ENCODE measurements at places on chromosomes 3 and 15.

- no peaks in the 10 kb centered on the region for H3K36me3 ChIP-seq
- no peaks in the 10 kb centered on the region for H3K4me1 ChIP-seq
- DNase-seq = no peak
- no peak overlapping the region for H3K27ac ChIP-seq
- no peak overlapping the region for H3K4me3 ChIP-seq
Measured at GRCh38 chr3:175422744-175423143, 563.6 kb downstream of the NAALADL2 start.

DNA sequence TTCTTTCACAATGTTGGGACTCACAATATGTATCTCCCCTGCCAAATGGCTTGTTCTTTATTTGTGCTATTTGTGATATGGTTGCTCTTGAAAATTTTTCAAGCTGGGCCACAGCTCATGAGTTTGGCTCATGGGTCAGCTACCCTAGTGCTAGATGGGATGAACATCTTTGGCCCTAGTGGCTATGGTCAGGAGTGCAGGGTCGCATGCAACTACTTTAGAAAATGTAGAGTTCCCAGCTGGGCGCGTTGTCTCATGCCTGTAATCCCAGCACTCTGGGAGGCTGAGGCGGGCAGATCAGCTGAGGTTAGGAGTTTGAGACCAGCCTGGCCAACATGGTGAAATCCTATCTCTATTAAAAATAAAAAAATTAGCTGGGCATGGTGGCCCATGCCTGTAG lies 55.8 kb downstream of the POLR2M start:
- H3K36me3 ChIP-seq = no peaks in the 10 kb centered on the region
- no peak for DNase-seq
- H3K4me1 ChIP-seq = peaks cover 2% of the 10 kb centered on the region
- H3K27me3 ChIP-seq = no peaks in the 10 kb centered on the region
- H3K4me3 ChIP-seq = no peak overlapping the region
- no peak overlapping the region for H3K27ac ChIP-seq

DNA sequence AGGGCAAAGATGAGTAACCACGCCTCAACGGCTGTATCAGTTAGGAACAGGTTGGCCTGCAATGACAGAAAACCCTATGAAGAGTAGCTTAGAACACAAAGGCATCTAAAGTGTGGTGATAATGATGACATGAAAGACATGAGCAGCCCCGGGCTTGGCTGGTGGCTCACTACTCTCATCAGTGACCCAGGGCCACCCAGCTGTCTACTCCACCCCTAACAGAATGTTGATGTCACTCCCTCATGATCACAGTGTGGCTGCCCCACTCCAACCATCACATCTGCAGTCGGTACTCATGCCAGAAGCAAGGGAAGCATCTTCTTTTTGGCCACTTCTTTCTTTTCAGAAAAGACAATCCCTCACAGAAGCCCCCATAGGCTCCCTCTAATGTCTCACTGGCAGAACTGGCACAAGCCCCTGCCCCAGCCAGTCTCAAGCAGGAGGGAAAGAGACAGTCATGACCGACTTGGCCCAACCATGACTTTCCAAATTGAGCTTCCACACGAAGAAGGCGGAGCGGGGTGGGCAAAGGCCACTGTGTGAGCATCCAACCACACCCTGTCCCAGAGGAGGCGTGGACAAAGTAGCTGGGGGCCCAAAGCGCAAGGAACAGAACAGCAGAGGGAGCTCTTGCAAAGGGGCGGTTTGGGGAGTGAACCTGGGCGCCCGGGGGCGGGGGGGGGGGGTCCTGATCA lies 72.0 kb upstream of the IQSEC1 start:
- peaks cover 2% of the 10 kb centered on the region for H3K36me3 ChIP-seq
- no peak overlapping the region for H3K4me3 ChIP-seq
- DNase-seq = no peak
- H3K4me1 ChIP-seq = peaks cover 6% of the 10 kb centered on the region

- no peak overlapping the region for H3K4me3 ChIP-seq
- H3K4me1 ChIP-seq = peaks cover 13% of the 10 kb centered on the region
- no peaks in the 10 kb centered on the region for H3K27me3 ChIP-seq
- H3K36me3 ChIP-seq = peaks cover 6% of the 10 kb centered on the region
- H3K27ac ChIP-seq = no peak overlapping the region
Measured at GRCh38 chr3:23550402-23550801, 255.4 kb upstream of the UBE2E1 start.

GRCh38 chr3:62046326-62046725 lies 327.0 kb downstream of the FEZF2 start:
- DNase-seq = no peak
- H3K36me3 ChIP-seq = no peaks in the 10 kb centered on the region
- H3K4me1 ChIP-seq = no peaks in the 10 kb centered on the region
- H3K27ac ChIP-seq = no peak overlapping the region
- H3K27me3 ChIP-seq = no peaks in the 10 kb centered on the region
- no peak overlapping the region for H3K4me3 ChIP-seq

DNA sequence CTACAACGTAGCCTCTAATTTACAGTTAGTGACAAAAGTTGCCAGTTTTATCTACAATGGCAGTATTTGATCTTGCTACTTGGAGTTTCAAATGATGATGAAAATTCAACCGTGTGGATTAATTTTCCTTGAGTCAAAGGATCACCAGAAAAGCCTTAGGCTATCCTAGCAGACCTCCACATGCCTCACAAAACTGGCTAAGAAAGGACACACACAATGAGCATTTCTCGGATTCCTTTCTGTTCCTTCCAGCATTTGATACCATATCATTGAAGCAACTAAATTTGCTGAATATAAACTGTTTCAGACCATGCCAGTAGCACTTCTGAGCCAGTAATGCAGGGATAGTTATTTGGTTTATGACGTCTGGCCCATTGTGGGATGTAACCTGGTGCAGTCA lies 587.4 kb upstream of the MDFIC2 start:
- no peaks in the 10 kb centered on the region for H3K4me1 ChIP-seq
- no peak overlapping the region for H3K27ac ChIP-seq
- no peak for DNase-seq
- no peak overlapping the region for H3K4me3 ChIP-seq
- no peaks in the 10 kb centered on the region for H3K36me3 ChIP-seq

DNA sequence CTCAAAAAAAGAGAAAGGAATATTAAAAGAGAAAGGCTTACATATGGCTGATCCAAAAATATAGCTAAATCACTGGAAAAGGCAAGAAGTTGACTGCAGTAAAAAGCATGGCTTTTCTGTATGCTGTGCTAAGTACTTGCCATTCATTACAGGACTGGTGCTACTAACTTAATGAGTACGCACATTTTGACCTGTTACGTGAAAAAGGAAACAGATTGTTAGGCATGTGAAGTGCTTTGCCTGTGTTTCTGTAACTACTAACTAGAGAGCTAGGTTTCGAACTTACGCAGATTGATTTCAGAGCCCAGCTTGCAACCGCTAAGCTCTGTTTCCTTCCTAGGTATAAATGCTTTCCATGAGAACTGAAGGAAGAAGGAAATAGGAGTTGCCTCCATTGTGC lies 2.8 kb downstream of the TRNT1 start:
- DNase-seq = no peak
- no peaks in the 10 kb centered on the region for H3K27me3 ChIP-seq
- H3K27ac ChIP-seq = no peak overlapping the region
- peaks cover 29% of the 10 kb centered on the region for H3K36me3 ChIP-seq
- peaks cover 21% of the 10 kb centered on the region for H3K4me1 ChIP-seq
- no peak overlapping the region for H3K4me3 ChIP-seq

- peaks cover 36% of the 10 kb centered on the region for H3K36me3 ChIP-seq
- H3K4me3 ChIP-seq = no peak overlapping the region
- H3K27ac ChIP-seq = no peak overlapping the region
- peaks cover 5% of the 10 kb centered on the region for H3K4me1 ChIP-seq
Measured at GRCh38 chr15:57183614-57184344, 192.5 kb upstream of the CGNL1 start.

GRCh38 chr15:43975326-43975725 lies 148.5 kb downstream of the WDR76 start:
- H3K27ac ChIP-seq = no peak overlapping the region
- no peak for DNase-seq
- peaks cover 3% of the 10 kb centered on the region for H3K36me3 ChIP-seq
- peaks cover 11% of the 10 kb centered on the region for H3K4me1 ChIP-seq

GRCh38 chr3:187545366-187545765 lies 124.8 kb downstream of the SST start:
- no peak overlapping the region for H3K27ac ChIP-seq
- no peaks in the 10 kb centered on the region for H3K36me3 ChIP-seq
- peaks cover 30% of the 10 kb centered on the region for H3K27me3 ChIP-seq

GRCh38 chr15:50189633-50190032 lies 7.6 kb downstream of the SLC27A2 start:
- H3K27ac ChIP-seq = no peak overlapping the region
- peaks cover 34% of the 10 kb centered on the region for H3K4me1 ChIP-seq
- peaks cover 6% of the 10 kb centered on the region for H3K36me3 ChIP-seq
- no peak overlapping the region for H3K4me3 ChIP-seq
- DNase-seq = no peak

DNA sequence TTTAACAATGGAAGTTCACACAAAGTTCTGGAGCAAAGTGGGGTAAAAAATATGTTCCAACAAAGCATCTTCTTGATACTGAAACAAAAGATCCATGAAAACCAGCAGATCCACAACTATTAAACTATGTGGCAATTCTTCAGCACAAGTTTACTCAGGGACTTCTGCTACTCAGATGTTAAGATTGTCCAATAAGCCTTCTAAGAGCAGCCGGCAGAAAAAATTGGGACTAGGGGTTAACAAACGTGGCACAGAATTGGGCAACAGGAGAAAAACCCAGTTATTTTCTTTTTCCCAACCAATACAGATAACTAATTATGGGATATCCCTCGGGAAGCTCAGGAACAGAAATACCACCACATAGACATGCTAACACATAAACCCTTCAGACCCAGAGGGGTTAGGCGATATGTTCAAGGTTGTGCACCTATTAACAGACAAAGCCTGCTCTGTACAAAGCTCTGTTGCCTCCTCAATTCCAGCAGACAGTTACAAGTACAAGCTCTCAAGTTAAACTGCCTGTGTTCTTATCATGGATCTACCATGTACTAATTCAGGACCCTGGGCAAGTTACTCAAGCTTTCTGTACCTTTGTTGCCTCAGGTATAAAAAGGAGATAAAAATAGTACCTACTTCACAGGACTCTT lies 6.8 kb downstream of the SSR3 start:
- no peak for DNase-seq
- H3K36me3 ChIP-seq = peaks cover 50% of the 10 kb centered on the region

- no peaks in the 10 kb centered on the region for H3K4me1 ChIP-seq
- H3K27me3 ChIP-seq = no peaks in the 10 kb centered on the region
- no peak for DNase-seq
- H3K27ac ChIP-seq = no peak overlapping the region
Measured at GRCh38 chr3:105691053-105691452, 177.8 kb downstream of the CBLB start.

- DNase-seq = no peak
- H3K27me3 ChIP-seq = no peaks in the 10 kb centered on the region
- H3K4me1 ChIP-seq = peaks cover 29% of the 10 kb centered on the region
- H3K27ac ChIP-seq = no peak overlapping the region
- H3K4me3 ChIP-seq = no peak overlapping the region
- H3K36me3 ChIP-seq = no peaks in the 10 kb centered on the region
Measured at GRCh38 chr3:113834983-113835382, 3.6 kb upstream of the GRAMD1C start.

- peaks cover 13% of the 10 kb centered on the region for H3K27me3 ChIP-seq
- H3K27ac ChIP-seq = no peak overlapping the region
- H3K4me1 ChIP-seq = peaks cover 8% of the 10 kb centered on the region
- DNase-seq = no peak
Measured at GRCh38 chr3:14921811-14922705, 25.3 kb upstream of the NR2C2 start.

DNA sequence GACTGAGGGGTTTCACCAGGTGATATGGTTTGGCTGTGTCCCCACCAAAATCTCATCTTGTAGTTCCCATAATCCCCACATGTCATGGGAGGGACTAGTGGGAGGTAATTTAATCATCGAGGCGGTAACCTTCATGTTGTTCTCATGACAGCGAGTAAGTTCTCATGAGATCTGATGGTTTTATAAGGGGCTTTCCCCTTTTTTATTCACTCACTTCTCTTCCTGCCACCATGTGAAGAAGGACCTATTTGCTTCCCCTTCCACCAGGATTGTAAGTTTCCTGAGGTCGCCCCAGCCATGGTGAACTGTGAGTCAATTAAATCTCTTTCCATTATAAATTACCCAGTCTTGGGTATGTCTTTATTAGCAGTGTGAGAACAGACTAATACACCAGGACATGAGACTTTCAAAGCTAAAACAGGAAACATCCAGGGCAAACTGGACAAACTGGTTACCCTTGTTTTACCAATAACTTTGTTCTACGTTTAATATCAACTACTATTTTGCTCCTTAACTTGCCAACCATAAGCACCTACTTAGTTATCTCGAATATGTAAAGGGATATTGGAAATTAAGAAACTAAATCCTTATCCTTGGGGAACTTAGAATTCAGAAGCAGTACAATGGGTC lies 98.2 kb downstream of the MYH15 start:
- no peak overlapping the region for H3K27ac ChIP-seq
- peaks cover 19% of the 10 kb centered on the region for H3K4me1 ChIP-seq
- H3K36me3 ChIP-seq = no peaks in the 10 kb centered on the region
- DNase-seq = no peak
- H3K27me3 ChIP-seq = no peaks in the 10 kb centered on the region

DNA sequence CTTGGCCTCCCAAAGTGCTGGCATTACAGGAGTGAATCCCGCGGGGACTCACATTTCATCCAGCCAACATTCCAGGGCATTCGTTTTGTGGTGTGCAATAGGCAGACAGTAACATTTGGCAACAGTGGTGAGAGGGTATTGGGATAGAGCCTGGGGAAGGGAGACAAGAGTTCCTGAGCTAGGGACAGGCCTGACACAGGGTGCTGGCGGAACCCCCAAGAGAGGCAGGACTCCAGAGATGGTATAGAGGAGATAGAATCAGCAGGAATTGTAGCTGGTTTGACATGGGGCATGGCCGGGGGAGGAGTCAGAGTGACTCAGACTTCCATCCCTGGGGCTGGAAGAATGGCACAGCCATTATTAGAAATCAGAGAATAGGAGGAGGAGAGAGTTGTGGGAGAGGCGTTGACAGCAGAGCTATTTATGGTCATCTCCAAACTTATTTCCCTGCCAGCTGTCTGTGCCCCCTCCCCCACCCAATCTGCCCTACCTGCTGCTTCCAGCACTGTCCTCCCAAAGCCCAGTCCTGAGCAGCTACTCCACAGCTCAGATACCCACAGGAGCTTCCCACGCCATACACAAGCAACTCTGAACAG lies 4.4 kb upstream of the IDH2 start:
- DNase-seq = no peak
- peaks cover 6% of the 10 kb centered on the region for H3K27me3 ChIP-seq
- H3K27ac ChIP-seq = no peak overlapping the region
- no peaks in the 10 kb centered on the region for H3K36me3 ChIP-seq

DNA sequence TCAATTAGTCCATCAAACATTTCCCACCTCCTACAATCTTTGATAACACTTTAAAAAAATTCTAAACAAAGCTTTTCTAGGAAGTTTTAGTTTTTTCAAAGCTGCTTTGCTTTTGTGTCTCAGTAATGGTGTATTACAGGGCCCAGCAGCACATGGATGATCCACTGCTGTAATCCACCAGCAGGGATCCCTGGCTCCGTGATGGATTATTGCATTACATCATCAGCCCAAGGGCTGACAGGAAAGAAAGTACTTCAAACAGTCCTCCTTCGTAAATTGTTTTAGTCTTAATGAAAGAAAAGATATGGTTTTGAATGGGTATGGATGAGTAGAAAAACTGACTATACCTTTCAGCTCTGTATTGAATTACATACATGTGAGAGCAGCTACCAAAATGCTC lies 688.9 kb upstream of the NAALADL2 start:
- no peaks in the 10 kb centered on the region for H3K27me3 ChIP-seq
- no peaks in the 10 kb centered on the region for H3K4me1 ChIP-seq
- DNase-seq = no peak
- no peaks in the 10 kb centered on the region for H3K36me3 ChIP-seq
- H3K27ac ChIP-seq = no peak overlapping the region

- H3K4me3 ChIP-seq = no peak overlapping the region
- H3K36me3 ChIP-seq = peaks cover 42% of the 10 kb centered on the region
- H3K4me1 ChIP-seq = peaks cover 51% of the 10 kb centered on the region
- H3K27me3 ChIP-seq = no peaks in the 10 kb centered on the region
- H3K27ac ChIP-seq = no peak overlapping the region
- DNase-seq = no peak
Measured at GRCh38 chr3:113673593-113673992, 22.8 kb downstream of the USF3 start.

Measured in stimulated activated naive B cell treated with anti-CD40 and anti-IgM and Interleukin-4, amounts not matched to agents 10 μg/mL and 1 μg/mL and 100 μg/mL, for 72 hours (primary cell).